Activated CD8-positive, alpha-beta memory T cell treated with anti-CD3 and anti-CD28 coated beads for 1 hour (primary cell): ENCODE measurements at places on chromosomes 1 and 21.
A peak's percentile ranks its signal among the peaks of the same experiment; 100 is the strongest.

DNA sequence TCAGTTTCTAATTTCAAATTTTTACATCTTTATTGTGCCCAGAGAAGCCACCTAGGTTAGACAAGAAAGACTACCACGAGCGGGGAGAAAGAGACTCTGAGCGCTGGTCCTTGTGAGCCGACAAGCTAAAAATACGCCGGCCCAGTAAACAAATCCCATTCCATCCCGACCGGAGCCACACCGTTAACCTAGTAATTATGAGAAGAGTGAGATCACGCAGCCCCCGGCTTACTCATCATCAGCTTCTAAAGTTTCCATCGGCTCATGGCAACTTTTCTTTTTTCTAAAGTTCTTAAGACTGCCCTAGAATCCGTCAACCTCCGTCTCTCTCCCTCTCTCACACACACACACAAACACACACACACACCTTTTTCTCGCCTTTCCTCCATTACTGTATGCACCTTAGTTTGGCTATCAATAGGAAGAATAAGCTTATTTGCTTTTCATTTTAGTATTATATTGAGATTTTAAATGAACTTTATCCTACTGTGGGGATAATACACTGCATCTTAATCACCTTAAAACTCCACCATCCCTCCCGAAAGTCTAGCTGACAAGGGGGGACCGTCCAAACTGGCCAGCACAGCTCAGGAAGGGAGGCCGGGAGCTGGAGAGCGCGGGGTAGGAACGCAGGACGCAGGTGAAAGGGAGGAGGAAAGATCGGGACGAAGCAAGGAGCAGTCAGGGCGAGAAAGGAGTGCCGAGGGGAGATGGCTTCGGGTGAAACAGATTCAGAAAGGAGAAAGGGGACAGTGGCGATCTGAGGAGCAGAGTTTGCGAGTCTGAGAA, 728 bp downstream of the OTUD7B start:
- peak; percentile 15 for DNase-seq

DNA sequence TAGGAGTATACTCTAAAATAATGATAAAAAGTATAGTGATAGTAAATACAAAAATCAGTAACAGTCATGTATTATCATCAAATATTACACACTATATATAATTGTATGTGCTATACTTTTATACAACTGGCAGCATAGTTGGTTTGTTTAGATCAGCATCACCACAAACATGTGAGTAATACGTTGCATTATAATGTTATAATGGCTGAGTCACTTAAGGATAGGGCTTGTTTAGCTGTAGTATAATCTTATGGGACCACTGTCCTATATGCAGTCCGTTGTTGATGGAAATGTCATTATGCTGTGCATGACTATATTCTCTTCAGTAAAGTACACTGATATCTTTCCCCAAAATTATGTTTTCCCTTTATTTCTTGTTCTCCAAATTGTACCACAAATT, 92.8 kb downstream of the LYPLAL1 start:
- no peak for DNase-seq

- no peak for DNase-seq
Observed at GRCh38 chr1:71223641-71224340, 143.0 kb upstream of the ZRANB2 start.

DNA sequence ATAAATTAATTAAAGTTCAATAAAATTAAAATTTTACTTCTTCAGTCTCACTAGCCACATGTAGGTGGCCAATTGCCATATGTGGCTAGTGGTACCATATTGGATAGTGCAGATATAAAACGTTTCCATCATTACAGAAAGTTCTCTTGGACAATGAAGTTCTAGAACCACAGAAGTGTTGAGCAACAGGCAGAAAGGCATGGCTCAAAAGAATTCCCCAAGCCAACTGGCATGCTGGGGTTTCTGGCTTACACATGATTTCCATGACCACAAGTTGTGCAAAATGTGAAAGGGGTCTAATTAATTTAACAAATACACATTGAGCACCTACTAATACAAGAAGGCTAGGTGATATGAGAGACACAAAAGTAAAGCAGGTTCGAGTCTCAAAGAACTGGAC, 72.2 kb upstream of the CDC42BPA start:
- DNase-seq = no peak

DNA sequence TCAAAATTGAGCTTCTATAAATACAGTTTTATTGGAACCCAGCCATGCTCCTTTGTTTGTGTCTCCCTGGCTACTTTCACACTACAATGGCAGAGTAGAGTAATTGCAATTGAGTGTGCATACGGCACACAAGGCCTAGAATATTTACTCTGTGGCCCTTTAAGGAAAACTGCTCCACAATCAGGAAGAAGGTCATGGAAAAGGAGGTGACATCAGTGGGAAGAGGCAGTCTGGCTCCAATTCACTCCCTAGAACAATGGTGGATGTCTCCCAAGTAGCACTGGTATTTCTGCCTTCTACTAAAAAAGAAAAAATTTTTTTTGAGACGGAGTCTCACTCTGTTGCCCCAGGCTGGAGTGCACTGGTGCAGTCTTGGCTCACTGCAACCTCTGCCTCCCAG, 51.3 kb downstream of the KRTAP19-8 start:
- DNase-seq = no peak

GRCh38 chr1:245043611-245043940, 111.2 kb upstream of the KIF26B start:
- DNase-seq = no peak

- no peak for DNase-seq
Observed at GRCh38 chr1:42973286-42973685, 14.6 kb upstream of the SLC2A1 start.

- DNase-seq = no peak
Observed at GRCh38 chr1:27017207-27017606, 4.6 kb upstream of the TENT5B start.

- DNase-seq = no peak
Observed at GRCh38 chr1:40649592-40649930, 15.9 kb downstream of the RIMS3 start.

DNA sequence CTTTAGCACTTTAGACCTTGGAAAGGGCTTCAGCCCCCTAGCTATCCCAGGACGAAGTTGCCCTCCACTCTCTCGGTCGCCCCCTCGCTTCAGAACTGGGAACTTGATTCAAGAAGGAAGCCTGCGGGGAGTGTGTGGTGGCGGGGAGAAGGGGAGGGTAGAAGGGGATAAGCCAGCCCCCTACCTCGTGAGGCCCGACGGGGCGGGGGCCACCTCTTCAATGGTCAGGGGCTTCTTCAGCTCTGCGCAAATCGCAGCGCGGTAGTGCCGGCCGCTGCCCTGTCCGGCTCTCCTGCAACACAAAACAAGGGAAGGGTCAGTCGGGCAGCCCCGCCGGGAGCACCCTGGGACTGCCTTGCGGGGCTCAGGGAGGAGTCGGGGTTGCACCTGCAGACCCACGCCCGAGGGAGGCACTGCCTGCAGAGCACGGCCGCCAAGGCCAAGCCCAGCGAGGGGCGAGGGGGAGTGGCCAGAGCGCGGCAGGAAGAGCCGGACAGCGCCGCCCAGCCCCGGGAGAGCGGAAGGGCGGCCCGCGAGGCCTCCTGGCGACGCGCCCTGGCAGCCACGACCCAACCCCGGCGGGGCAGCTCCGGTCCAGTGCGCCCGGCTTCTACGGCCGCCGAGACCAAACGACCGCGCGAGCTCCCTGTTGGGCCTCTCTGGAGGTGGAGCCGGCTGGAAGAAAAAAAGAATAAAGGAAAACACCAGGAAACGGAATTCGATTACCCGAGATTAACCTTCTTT, 56.2 kb upstream of the RASAL2 start:
- no peak for DNase-seq

DNA sequence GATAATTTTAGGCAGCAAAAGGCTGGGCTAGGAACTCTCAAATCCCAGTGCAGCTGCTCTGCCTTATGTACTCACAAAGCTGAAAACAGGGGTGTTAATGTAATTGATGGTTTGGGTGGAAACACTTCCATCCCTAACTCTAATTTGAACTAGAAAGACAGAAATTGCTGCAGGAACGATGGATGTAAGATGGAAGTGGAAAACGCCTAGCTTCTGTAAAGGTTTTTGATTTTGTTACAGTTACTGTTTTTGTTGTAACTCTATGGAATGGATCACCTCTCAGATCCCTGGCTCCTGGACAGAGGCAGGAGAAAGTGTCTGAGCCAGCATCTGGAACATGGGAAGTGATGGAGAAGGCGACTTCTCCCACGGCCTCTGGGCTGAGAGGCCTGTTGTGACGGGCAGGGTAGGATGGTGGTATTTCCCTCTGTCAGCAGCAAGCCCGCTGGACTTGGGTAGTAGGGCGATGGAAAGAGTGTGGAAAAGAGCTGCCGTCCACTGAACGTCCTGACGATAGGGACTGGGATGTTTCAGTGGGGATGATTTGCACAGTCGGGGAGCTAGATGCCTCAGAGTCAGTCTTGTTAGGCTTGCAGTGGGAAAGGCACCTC, 1.6 kb downstream of the TRAF5 start:
- no peak for DNase-seq

GRCh38 chr1:14881775-14882672, 271.5 kb upstream of the TMEM51 start:
- no peak for DNase-seq

DNA sequence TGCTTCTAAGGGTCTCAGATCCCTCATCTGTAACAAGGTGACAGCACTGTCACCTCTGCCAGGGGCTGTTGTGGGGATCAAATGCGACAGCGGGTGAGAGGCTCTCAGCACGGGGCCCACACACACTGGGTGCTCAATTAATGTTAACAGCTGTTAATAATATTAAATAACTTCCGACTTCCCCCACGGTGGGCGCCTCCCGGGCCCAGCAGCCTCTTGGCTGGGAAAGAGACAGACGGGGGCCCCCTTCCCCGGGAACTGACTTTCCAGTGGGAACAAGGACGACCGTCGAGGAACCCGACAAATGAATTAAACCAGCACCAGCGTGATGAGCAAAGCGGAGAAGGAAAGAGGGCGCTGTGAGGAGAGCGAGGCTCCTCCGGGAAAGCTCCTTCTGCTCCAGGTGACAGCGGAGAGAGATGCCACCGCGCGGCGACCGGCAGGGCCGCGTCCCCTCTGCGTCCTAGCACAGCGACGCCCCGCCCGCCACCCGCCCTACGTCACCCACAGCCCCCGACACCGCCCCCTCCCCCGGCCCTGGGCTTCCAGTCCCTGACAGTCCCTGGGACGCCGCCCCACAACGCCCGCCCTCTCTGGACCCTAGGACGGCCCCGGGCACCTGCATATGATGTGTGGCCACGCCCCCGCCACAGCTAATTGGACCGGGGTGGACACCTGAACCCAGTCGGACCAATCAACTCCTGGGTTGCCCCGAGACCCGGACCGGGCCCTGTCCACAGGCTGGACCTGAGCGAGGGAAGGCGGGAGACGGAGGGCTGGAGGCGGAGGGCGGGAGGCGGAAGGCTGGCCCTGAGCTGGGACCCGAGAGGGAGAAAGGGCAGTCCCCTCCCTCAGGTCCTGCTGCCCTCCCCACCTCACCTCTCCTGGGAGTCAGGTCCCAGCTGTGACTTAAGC, 38.2 kb downstream of the MATN1 start:
- DNase-seq = no peak

GRCh38 chr1:16621300-16621658, 7.9 kb upstream of the NBPF1 start:
- no peak for DNase-seq

DNA sequence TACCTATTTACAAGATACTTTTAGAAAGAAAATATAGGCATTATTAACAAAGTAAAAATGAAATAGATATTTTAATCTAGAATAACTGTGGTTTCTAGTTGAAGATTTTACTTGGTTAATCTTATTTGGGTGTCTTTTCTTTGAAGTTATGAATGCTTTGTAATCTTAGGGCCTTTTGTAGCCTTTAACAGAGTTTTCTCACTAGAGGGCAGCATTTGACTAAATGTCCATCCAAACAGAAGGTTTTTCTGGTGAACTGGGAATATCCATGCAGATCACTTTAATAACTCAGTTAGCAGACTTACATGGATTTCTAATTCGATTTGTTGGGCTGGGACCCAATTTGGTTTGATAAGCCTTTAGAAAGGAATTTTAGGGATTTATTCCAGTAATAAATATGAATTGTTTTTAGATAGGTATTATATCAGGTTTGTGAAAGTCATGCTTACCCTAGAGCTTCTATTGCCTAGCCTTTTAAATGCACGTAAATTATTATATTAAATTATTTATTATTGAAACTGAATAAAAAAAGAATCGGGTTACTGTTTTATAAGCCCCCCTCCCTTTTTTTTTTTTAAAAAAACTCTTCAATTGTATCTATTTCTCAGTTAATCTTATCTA, 119.7 kb downstream of the ZNF326 start:
- DNase-seq = no peak
